ENCODE measurements at places on chromosomes 6 and 20. TPM values are rescaled to one million over a fixed set of nuclear protein-coding genes. Genes with fewer than 3 reads are reported as not detected.

The HUS1B gene
- 0.51 TPM for total RNA-seq

The ROS1 gene
- not detected for total RNA-seq

The MYB gene
- under 0.01 TPM for total RNA-seq

The SMOC2 gene
- not detected for total RNA-seq

The CDH22 gene
- 0.13 TPM for total RNA-seq

The TINAG gene
- total RNA-seq = not detected

The TP53TG5 gene
- not detected for total RNA-seq

Measured in dermis microvascular lymphatic vessel endothelial cell (primary cell).